ENCODE measurements at places on chromosomes 3 and 15.

DNA sequence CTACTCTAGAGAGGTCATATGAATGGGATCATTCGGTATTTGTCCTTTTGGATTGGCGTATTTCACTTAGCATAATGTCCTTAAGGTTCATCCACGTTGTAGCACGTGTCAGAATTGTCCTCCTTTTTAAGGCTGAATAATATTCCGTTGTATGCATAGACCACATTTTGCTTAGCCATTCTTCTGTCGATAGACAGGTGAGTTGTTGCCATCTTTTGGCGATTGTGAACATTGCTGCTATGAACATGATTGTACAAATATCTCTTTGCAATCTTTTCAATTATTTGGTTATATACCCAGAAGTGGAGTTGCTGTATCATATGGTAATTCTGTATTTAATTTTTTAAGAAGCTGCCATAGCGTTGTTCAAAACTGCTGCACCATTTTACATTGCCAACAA is 52.4 kb upstream of the GOLGA8J start:
- no peak for DNase-seq

DNA sequence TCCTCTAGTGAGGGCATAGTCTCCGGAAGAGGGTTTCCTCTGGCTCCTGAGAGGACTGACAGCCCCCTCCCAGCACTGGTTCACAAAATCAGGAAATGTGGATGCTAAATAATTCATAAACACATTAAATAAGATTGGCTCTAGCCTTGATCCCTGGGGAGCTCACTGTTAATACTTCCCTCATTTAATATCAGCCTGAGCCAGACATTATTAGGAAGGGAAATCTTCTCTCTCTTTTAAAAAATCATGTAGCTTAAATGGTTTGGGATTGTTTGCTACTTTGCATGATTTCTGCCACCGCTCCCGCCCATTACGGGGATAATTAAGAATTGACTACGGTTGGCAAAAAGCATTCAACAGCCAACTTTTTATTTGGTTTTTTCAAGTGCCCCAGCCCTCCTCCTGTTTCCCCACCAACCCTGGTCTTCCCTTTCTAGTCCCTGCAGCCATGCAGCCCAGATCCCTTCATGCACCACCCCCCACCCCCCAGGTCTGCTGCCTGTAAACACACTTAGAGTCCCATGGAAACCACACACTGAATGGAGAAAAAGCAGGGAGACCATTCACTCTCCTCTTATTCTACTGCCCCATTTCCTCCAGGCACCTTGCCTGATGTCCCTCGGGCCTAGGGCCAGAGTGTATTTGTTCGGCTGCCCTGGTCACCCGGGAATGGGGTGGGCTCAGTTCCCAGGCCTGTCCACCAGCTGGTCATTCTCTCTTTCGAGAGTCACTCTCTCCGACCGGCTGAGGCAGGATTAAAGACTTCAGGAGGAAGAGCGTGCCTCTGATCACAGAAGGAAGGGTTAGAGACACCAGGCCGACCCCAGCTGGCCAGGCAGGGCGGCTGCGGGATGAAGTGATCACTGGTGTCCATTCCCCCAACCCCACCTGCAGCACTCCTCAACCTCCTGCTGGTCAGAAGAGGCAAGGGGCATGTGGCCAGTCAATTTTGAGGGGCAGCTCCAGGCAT is 45.1 kb downstream of the SEMA5B start:
- DNase-seq, result peak; percentile 70

DNA sequence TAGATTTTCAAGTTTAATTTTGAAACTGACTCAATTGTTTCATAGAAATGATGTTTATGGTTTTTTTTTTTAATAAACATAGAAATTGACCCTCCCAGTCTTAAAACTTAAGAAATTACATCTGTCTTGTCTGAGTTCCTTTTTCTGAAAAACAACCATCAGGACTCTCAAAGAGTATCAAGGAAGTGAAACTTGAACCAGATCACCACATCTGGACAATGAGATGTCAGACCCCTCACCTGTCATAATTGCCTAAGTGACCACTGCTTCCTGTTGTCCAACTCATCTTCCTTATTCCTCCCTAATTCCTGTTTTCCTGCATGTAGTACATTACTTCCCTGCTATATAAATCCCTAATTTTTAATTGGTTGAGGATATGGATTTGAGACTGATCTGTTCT is 441.5 kb upstream of the ARHGEF26 start:
- no peak for DNase-seq

GRCh38 chr3:170058127-170058526 is 20.3 kb downstream of the GPR160 start:
- DNase-seq, result no peak

DNA sequence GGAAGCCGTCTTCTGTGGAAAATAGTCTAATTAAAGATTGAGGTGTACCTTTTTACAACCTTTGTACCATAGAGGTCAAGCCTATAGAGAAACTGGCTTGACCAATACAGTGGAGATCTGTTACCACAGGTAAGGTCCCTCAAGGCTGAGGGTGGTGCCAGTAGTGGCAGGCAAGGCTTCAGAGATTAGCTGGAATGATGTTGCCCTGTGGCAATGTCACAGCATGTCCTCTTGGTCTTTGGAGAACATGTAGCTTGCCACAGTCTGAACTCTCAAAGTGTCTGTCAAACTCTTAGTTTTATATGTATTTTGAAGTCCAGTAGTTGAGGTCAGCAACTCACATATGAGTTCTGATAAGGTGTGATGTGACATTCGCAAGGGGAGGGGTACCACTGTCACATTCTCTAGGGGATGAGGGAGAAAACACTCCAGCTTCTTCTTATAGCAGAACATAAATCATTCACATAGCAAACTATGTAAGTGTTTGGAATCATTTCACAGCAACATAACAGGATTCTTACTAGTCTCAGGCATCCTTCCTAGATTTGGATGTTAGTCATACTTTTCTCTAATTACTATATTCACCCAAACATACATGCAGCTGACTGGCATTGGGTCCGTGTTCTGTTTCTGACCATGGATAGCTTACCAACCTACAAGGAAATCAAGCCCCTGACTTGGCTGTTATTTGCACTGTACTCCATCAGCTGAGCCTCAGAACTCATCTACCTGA is 173.6 kb downstream of the UBE2E2 start:
- no peak for DNase-seq

DNA sequence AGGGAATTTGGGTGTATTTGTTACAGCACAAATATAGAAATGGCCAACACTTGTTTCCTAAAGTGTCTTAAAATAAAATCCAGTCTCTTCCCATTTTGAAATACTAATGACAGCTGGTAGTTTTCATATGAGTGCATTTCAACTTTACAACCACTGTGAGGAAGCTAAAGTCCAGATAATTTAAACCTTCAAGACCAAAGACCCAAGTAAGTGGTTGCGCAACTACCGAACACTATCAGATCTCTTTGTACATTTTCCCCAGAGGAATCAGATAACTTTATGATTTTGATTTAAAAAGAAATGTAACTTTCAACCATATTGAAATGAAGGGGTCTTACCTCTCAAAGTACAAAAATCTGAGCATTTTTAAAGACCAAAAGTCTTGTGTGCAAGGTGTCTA is 14.3 kb downstream of the BCL2L10 start:
- DNase-seq, result no peak

DNA sequence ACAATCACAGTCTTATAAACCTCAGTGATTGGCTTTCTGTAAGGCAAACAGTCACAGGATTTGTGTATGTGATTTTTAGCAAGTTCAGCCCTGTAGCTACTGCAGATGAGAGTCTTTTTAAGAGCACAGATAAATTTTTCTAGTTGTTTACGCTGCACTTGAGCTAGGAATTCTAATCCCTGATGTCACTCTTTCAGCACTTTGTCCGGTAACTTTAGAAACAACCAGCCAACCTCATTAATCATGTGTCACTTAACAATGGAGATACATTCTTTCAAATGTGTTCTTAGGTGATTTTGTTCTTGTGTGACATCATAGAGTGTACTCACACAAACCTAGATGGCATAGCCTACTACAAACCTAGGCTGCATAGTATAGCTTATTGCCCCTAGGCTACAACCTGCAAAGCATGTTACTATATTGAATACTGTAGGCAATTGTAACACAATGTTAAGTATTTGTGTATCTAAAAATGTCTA is 36.8 kb upstream of the GOLGA6L2 start:
- no peak for DNase-seq

GRCh38 chr3:140748-141330 is 55.7 kb upstream of the CHL1 start:
- DNase-seq, result no peak

DNA sequence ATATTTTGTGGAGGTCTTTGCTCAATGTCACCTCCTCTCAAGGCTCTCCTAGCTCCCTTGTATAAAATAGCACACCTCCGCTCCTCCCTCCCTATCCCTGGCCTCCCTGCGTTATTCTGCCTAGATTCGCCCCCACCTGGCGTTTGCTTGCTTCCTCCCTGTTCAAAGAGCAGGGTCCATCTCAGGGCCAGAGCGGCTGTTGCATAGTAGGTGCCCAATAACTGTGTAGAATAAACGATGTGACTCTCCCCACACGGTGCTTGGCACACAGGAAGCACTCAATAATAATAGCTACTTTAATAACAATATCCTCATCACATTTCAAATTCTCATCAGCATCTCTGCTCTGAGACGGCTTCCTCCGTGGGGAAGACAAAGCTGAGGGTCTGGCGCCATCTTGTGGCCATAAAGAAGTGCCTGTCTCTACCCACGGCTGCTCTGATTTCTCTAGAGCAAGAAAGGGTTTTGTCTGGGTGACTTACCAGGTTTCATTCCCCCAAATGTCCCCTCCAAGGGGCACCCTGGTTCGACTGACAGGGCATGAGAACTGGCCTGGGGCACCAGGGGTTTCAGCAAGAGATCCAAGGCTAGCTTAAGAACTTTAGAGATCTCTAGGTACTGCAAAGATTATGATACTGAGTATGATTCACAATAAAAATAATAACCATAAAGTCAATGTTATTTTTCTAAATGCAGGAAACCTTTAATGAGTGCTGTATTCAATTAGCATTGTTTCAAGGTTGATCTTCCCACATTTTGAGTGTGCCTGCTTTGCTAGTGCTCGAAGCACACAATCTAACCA is 16.1 kb downstream of the CD276 start:
- DNase-seq, result peak; percentile 89

- no peak for DNase-seq
Measured at GRCh38 chr3:77072232-77072631, 32.3 kb downstream of the ROBO2 start.

DNA sequence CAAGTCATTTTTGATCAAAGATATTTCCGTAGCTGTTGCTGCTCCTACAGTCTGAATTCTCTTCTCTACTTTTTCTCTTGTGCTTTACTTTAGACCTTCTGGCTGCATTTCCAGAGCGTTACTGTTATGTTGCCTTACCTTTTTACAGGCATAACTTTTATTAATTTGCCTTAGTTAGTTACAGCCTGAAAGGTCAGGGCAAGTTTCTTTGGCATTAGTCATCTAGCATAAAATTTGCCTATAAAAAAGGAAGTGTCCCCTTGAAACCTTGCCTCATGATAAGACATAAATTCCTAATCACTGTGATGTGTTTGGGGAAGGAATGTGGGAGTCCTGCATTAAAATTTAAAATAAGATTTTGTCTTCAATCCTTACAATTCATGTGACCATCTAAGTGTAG is 618.5 kb downstream of the NR2F2 start:
- no peak for DNase-seq

GRCh38 chr15:61041886-61042285 is 187.2 kb downstream of the RORA start:
- DNase-seq, result no peak

- DNase-seq, result no peak
Measured at GRCh38 chr3:169285057-169286033, 378.2 kb downstream of the MECOM start.

GRCh38 chr3:183490653-183491052 is 62.2 kb upstream of the MCF2L2 start:
- no peak for DNase-seq

GRCh38 chr3:156174229-156174847 is 54.0 kb downstream of the KCNAB1 start:
- peak; percentile 56 for DNase-seq

DNA sequence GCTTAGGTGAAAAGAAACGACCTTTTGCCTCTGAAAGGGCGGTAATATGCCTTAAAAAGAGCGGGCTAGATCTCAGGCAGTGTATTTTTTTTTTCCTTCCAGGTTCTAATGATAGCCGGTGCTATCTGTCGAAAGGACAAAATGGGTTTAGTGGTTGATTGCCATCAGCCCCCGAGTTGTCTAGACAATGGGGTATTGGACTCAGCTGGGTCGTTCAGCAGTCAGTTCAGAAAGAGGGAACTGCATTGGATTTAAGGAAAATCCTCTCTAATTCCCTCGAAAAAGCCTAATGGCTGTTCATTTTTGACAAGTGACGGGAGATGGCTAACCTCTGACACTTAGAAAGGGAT is 728 bp downstream of the EIF2B5 start:
- no peak for DNase-seq

DNA sequence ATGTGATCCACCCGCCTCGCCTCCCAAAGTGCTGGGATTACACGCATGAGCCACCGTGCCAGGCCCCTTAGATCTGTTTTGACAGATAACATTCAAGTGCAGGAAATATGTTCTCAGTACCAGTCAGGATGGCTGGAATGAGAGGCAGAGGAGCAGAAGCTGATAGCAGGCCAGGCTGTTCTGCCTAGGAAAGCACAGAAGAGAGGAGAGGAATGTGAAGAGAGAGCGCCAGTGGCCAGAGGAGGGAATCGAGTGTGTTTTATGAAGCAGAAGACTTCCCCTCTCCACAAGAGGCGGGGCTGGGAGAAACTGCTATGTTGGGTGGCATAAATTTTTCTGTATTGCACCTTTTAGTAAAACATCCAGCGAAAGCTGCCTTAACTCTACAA is 32.0 kb upstream of the RYK start:
- no peak for DNase-seq

GRCh38 chr3:18580268-18580667 is 155.1 kb upstream of the SATB1 start:
- DNase-seq, result no peak

GRCh38 chr3:127951276-127951675 is 36.2 kb downstream of the KBTBD12 start:
- no peak for DNase-seq

- no peak for DNase-seq
Measured at GRCh38 chr3:27385504-27385903, 16.3 kb upstream of the NEK10 start.

GRCh38 chr3:44337248-44337785 is 1.2 kb upstream of the TCAIM start:
- no peak for DNase-seq
